AG10803 (cell line): ENCODE measurements at places on chromosomes 6 and 20.

- DNase-seq: peak; percentile 79
These were observed 19.7 kb downstream of the FAM217A start for GRCh38 chr6:4059115-4059777.

- no peak for DNase-seq
These were observed 1044.7 kb downstream of the KIF16B start for GRCh38 chr20:15528391-15529111.

DNA sequence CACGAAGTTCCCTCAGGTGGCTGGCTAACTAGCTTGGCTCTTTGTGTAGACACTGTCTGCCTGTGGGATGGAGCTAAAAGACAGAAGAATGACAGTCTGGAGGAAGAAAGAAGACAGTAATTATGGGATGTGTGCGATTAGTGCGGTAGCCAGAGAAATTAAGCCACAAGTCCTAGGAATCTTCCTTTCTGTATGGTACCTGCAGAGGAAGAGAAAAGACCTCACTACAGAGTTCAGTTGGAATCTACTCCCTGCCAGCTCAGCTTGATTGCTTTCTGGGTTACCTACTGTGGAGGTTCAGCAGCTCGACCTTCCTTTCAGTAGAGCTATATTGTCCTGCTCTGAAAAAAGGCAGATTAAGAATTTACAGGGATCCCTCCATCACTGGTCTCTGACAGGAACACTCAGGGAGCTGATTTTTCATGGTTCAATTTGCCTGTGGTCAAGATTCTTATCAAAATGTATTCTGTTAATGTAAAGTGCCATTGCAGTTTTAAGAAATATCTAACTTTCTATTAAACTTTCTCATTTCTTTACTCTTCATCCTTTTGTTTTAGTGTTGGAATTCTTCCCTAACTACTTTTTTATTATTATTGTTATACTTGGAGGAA, 187.2 kb downstream of the CENPW start:
- DNase-seq: no peak

- DNase-seq: no peak
These were observed 389.0 kb upstream of the SYNCRIP start for GRCh38 chr6:86031713-86032112.

DNA sequence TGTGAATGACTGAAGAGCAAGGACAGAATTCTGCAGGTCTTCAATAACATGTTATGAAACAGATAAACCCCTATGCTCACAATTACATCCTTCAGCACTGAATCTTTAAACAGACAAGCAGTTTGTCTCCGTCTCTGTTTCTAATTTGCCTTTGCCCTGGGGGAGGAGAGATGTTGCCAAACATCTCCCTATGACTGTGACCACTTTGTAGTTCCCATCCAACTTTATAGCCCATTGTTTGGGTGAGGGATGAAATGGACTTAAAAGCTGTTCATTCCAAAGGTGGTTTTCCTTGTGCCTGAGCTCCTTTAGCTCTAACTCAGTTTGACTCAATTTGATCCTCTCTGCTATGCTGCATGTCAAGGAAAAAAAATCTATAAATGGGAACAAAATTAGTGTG, 19.5 kb upstream of the ADTRP start:
- peak; percentile 67 for DNase-seq

- DNase-seq: no peak
These were observed at the start of gene HRH3 for GRCh38 chr20:62219992-62220665. TSS of gene HRH3 (minus strand) at chr20:62220278. CDS start at chr20:62219970, 308 bp downstream.
